CD14-positive monocyte (primary cell): ENCODE measurements at places on chromosomes 1 and 21. TPM values are rescaled to one million over a fixed set of nuclear protein-coding genes. Genes with fewer than 3 reads are reported as not detected.

DNA sequence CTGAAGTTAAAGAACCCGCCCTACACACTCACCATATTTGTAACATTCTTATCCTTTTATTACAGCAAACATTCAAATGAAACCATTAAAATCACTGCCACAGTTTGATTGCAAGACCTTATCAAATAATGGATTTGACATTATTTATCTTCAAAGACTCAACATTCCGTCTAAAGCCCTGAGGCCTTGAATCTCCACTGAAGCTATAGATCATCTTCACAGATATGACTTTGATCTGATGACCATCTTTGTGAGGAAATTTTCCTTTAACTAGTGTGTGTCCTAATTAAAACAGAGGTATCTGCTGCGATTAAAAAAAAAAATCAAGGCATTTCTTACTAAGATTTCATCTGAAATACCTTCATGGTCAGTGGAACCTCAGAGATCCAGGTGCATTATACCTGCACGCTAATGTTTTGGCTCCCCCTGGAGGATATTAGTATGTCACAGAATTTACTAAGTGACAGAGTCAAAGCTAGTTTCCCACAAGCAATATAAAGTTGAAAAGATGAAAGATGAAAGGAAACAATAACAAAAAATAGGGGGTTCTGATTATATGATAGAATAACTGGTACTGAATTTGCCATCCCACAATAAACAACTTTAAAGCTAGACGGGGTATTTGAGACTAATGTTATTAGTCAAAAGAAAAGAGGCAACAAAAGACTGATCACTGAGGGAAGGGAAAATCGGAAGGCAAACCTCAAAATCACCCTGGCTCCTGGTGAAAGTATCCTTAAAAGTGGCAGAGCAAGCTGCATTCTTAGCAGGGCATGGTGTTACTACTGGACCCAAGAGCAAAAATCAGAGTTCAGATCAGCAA, 923.4 kb downstream of the NCAM2 start:
- DNase-seq, result no peak
- H3K27ac ChIP-seq, result no peak overlapping the region
- H3K36me3 ChIP-seq, result no peaks in the 10 kb centered on the region
- H3K4me3 ChIP-seq, result no peak overlapping the region

PRAMEF7 gene
- polyA plus RNA-seq, result not detected

GRCh38 chr1:100747771-100748170, 28.2 kb downstream of the VCAM1 start:
- H3K4me1 ChIP-seq, result no peaks in the 10 kb centered on the region
- H3K4me3 ChIP-seq, result no peak overlapping the region
- DNase-seq, result no peak
- H3K27me3 ChIP-seq, result no peaks in the 10 kb centered on the region

GRCh38 chr1:103109311-103109920, 1.1 kb upstream of the COL11A1 start:
- H3K27me3 ChIP-seq, result peaks cover 28% of the 10 kb centered on the region
- no peak overlapping the region for H3K4me3 ChIP-seq
- H3K36me3 ChIP-seq, result no peaks in the 10 kb centered on the region
- DNase-seq, result no peak
- H3K4me1 ChIP-seq, result no peaks in the 10 kb centered on the region

FOXD2 gene
- polyA plus RNA-seq, result 0.03 and 0.05 TPM in 2 replicates

AIDA gene
- 4.6 and 11.7 TPM in 2 replicates for polyA plus RNA-seq

- H3K4me1 ChIP-seq, result no peaks in the 10 kb centered on the region
- H3K27me3 ChIP-seq, result no peaks in the 10 kb centered on the region
- DNase-seq, result no peak
Measured at GRCh38 chr1:199302554-199302953, 663.7 kb downstream of the PTPRC start.

DNA sequence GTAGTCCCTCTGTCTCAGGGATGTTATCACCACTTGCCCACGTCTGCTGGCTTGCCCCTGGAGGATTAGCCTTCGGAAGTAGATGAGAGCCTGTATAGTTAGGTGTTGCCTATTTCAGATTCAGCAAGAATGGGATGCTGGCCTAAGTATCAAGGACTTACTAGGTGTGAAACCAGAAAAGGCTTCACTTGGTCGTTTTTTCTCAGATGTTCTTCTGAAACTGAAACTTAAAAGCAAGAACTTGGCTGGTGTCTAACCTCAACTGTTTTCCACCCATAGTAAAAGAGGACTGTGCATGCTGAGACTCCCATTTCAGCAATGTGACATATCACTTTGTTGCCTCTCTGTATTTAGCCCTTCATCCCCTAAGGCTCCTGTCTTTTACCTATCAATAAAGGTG, 67.0 kb upstream of the LRRC53 start:
- no peaks in the 10 kb centered on the region for H3K27me3 ChIP-seq
- H3K27ac ChIP-seq, result no peak overlapping the region
- H3K4me3 ChIP-seq, result no peak overlapping the region
- no peaks in the 10 kb centered on the region for H3K4me1 ChIP-seq
- H3K36me3 ChIP-seq, result no peaks in the 10 kb centered on the region
- no peak for DNase-seq

GRCh38 chr1:226433341-226433720, 25.4 kb upstream of the PARP1 start:
- H3K36me3 ChIP-seq, result no peaks in the 10 kb centered on the region
- no peaks in the 10 kb centered on the region for H3K27me3 ChIP-seq
- no peak overlapping the region for H3K27ac ChIP-seq
- H3K4me1 ChIP-seq, result no peaks in the 10 kb centered on the region
- DNase-seq, result no peak

- H3K4me3 ChIP-seq, result no peak overlapping the region
- no peaks in the 10 kb centered on the region for H3K36me3 ChIP-seq
- H3K27me3 ChIP-seq, result no peaks in the 10 kb centered on the region
- peak; percentile 56 for DNase-seq
- H3K4me1 ChIP-seq, result peaks cover 25% of the 10 kb centered on the region
Measured at GRCh38 chr1:234244482-234244881, 128.8 kb upstream of the COA6 start.

ATP1A4 gene
- 6.2 and 16.0 TPM in 2 replicates for polyA plus RNA-seq

DNA sequence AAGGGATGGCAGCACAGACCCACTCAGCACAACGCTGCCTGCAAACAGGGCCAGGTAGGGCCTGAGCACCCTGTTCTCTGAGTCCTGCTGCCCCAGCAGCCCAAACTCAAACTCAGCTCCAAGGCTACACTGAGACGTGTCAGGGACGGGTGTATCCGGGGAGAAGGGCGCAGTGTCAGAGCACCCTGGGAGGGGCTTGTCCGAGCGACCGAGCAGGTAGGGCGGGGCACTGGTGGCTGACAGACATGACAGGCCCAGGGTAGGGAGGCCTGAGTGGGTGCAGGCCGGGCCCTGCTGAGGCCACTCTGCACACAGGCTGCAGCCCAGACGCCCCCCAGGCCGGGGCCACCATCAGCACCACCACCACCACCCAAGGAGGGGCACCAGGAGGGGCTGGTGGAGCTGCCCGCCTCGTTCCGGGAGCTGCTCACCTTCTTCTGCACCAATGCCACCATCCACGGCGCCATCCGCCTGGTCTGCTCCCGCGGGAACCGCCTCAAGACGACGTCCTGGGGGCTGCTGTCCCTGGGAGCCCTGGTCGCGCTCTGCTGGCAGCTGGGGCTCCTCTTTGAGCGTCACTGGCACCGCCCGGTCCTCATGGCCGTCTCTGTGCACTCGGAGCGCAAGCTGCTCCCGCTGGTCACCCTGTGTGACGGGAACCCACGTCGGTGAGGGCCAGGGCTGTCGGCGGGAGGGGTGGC, 5.5 kb downstream of the SCNN1D start:
- no peaks in the 10 kb centered on the region for H3K27me3 ChIP-seq
- no peak overlapping the region for H3K27ac ChIP-seq
- H3K4me3 ChIP-seq, result no peak overlapping the region
- H3K36me3 ChIP-seq, result no peaks in the 10 kb centered on the region
- H3K4me1 ChIP-seq, result no peaks in the 10 kb centered on the region
- no peak for DNase-seq

DNA sequence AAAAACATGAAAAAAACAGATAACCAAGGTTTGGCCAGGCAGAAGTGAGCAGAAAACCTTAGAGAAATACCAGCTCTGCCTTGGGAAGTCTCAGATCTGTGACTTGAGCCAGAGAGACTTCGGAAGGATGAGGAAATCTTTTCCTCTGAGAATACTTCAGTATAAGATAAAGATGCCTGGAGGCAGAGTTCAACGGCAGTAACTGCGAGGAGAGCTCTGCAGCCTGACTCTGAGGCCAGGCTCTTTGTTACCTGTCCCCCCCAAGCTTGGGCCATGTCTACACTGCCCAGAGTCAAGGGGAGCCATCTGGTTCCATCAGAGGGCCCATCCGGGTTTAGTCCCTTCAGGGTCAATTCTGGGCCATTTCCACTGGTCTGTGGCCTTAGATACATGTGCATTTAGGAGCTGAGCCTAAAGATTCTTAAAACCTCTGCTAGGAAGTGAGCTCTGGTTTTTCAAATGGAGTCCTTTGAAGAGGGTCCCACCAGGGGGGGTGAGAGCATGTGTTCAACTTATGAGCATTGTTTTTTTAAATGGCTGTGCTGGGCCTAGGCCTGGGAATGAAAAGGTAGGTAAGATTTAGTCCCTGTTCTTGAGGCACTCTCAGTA, 8.7 kb downstream of the KIRREL1 start:
- DNase-seq, result no peak
- H3K4me1 ChIP-seq, result no peaks in the 10 kb centered on the region
- H3K27ac ChIP-seq, result no peak overlapping the region
- H3K4me3 ChIP-seq, result no peak overlapping the region

- H3K4me1 ChIP-seq, result no peaks in the 10 kb centered on the region
- no peaks in the 10 kb centered on the region for H3K36me3 ChIP-seq
- H3K27me3 ChIP-seq, result no peaks in the 10 kb centered on the region
- no peak overlapping the region for H3K4me3 ChIP-seq
- H3K27ac ChIP-seq, result no peak overlapping the region
Measured at GRCh38 chr1:218507355-218508002, 162.3 kb downstream of the TGFB2 start.

GRCh38 chr1:73411479-73411878, 786.5 kb downstream of the LRRIQ3 start:
- H3K36me3 ChIP-seq, result no peaks in the 10 kb centered on the region
- no peaks in the 10 kb centered on the region for H3K27me3 ChIP-seq
- DNase-seq, result no peak
- no peaks in the 10 kb centered on the region for H3K4me1 ChIP-seq
- no peak overlapping the region for H3K4me3 ChIP-seq

DNA sequence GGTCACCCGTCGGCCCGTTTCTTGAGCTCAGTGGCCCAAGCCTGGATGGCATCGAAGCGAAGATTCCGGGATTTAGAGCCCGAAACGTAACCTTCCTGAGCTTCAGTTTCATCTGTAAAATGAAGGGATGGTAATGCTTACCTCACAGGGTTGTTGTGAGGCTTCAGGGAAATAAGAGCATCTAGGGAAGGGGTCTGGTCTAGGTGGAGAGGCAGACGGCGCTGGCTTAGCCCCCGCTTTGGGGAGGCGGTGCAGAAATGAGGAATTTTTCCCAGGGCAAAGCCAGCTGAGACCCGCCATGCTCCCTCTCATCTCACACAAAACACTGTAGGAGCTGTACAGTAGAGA, 717 bp upstream of the MYCL start:
- H3K27me3 ChIP-seq, result no peaks in the 10 kb centered on the region
- H3K36me3 ChIP-seq, result peaks cover 9% of the 10 kb centered on the region
- H3K4me3 ChIP-seq, result peak overlapping the region; percentile 89
- peaks cover 79% of the 10 kb centered on the region for H3K4me1 ChIP-seq
- no peak for DNase-seq

GRCh38 chr1:99496067-99496466, 149.8 kb upstream of the PALMD start:
- H3K4me3 ChIP-seq, result no peak overlapping the region
- no peaks in the 10 kb centered on the region for H3K27me3 ChIP-seq
- no peak overlapping the region for H3K27ac ChIP-seq
- no peaks in the 10 kb centered on the region for H3K4me1 ChIP-seq

KCNA2 gene
- not detected in 2 replicates for polyA plus RNA-seq

DNA sequence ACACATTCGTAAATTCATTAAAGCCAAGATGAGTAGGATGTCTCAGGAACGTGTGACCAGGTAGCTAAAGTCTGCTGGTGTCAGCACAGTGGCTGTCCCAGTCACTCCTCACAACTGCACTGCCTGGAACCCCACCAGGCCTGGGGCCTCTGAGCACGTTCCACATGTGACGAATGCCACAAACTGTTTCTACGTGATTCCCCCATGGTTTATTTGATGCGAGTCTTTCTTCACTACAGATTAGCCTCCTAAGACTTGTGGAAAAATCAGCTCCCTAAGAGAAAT, 33.2 kb downstream of the PRDM15 start:
- DNase-seq, result no peak
- H3K4me1 ChIP-seq, result no peaks in the 10 kb centered on the region
- H3K4me3 ChIP-seq, result no peak overlapping the region
- H3K27me3 ChIP-seq, result no peaks in the 10 kb centered on the region
- H3K36me3 ChIP-seq, result peaks cover 10% of the 10 kb centered on the region

- H3K27me3 ChIP-seq, result no peaks in the 10 kb centered on the region
- peaks cover 69% of the 10 kb centered on the region for H3K36me3 ChIP-seq
- peak overlapping the region; percentile 20 for H3K27ac ChIP-seq
- peaks cover 41% of the 10 kb centered on the region for H3K4me1 ChIP-seq
- H3K4me3 ChIP-seq, result no peak overlapping the region
Measured at GRCh38 chr1:22089787-22090186, 37.3 kb downstream of the CDC42 start.

DNA sequence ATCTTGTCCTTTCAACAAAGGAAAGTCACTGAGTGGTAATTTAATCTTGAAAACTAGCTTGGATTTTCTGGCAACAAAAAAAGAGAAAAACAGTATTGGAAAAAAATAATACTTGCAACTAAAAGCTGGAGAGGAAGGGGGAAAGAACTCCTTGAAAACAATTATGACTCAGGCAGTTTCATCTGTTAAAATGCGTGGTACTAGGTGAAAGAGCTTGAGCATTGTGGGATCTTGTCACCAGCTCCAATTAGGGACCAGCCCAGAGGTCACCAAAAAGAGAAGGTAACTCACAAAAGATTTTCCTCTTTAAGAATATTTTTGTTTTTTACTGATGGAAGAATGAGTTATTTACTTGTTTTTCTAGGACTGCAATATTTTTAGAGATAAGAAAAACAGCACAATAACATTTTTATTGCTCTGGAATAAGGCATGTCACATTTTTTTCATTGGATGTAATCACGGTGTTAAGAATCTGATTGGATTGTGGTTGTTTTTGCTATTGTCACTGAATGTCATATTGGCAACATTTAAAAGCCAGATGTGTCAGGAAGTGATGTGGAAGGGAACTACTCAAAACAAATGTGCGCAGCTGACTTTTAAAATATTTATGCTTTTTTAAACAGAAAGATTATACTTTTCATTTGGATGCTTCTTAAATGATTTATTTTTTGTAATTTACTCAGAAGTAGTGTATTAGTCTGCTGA, 78.5 kb upstream of the ADAMTS5 start:
- H3K4me1 ChIP-seq, result no peaks in the 10 kb centered on the region
- H3K27me3 ChIP-seq, result no peaks in the 10 kb centered on the region
- H3K36me3 ChIP-seq, result no peaks in the 10 kb centered on the region
- DNase-seq, result no peak
- no peak overlapping the region for H3K27ac ChIP-seq
